Esophagus mucosa (tissue), 1 donor: ENCODE measurements at places on chromosomes 2 and 18. TPM values are rescaled to one million over a fixed set of nuclear protein-coding genes. Genes with fewer than 3 reads are reported as not detected.

- ATAC-seq, result no peak
Observed at GRCh38 chr2:20382965-20383810, 32.5 kb upstream of the PUM2 start.

DNA sequence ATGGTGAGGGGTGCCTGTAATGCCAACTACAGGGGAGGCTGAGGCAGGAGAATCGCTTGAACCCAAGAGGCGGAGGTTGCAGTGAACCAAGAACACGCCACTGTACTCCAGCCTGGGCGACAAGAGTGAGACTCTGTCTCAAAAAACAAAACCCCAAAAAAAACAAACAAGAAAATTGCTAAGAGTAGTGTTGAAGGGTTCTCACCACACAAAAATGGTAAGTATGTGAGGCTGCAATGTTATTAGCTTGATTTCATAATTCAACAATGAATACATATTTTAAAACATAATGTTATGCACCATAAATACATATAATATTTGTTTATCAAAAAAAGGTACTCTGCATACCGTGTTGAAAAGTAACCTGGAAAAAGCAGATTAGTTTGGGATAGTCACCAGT lies 45.8 kb downstream of the PSMG2 start:
- no peak for ATAC-seq

- peak; percentile 91 for ATAC-seq
Observed at GRCh38 chr2:169036736-169037440, 5.8 kb upstream of the ABCB11 start.

MBD5 gene
- total RNA-seq, result 19.3 TPM

- no peak for ATAC-seq
Observed at GRCh38 chr2:24577481-24577880, 86.4 kb downstream of the NCOA1 start.

WNT6 gene
- not detected for total RNA-seq

- ATAC-seq, result no peak
Observed at GRCh38 chr2:108534584-108535356, 500 bp downstream of the LIMS1 start.

GRCh38 chr2:71781695-71782228 lies 328.4 kb downstream of the DYSF start:
- ATAC-seq, result no peak

TEKT4 gene
- total RNA-seq, result not detected

DNA sequence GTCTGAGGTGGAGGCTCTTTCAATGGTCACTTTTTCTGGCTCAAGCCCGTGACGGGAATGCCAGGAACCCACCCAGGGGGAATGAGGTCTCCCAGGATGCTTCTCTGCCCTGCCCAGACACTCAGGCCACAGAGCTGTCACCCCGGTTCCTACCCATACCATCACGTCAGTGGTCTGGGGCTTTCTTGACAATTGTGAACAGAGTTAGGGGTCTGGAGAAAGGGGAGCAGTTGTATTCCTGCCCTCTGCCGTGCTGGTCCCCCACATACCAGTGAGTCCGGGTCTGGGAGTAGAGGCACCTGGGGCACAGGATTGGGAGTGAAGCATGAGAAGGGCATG lies 97.2 kb downstream of the B3GNT2 start:
- no peak for ATAC-seq
